ENCODE measurements at places on chromosomes 13 and 19. TPM values are rescaled to one million over a fixed set of nuclear protein-coding genes. Genes with fewer than 3 reads are reported as not detected.
A peak's percentile ranks its signal among the peaks of the same experiment; 100 is the strongest.

The CDKN2D gene
- total RNA-seq, result 40.9 TPM

The TNFRSF19 gene
- total RNA-seq, result 0.12 TPM

The IGFL3 gene
- total RNA-seq, result not detected

GRCh38 chr13:102799426-102800144 lies 666 bp downstream of the BIVM start:
- H3K27ac ChIP-seq, result peak overlapping the region; percentile 87
- H3K4me3 ChIP-seq, result peak overlapping the region; percentile 96
- H3K27me3 ChIP-seq, result no peaks in the 10 kb centered on the region
- peak; percentile 47 for DNase-seq
- peaks cover 5% of the 10 kb centered on the region for H3K36me3 ChIP-seq

GRCh38 chr19:44738603-44739558 lies 9.6 kb upstream of the BCL3 start:
- no peaks in the 10 kb centered on the region for H3K36me3 ChIP-seq
- no peak overlapping the region for H3K4me3 ChIP-seq
- H3K27me3 ChIP-seq, result no peaks in the 10 kb centered on the region
- H3K4me1 ChIP-seq, result peaks cover 32% of the 10 kb centered on the region
- no peak overlapping the region for H3K27ac ChIP-seq

GRCh38 chr19:18150776-18151624 lies 2.0 kb upstream of the PIK3R2 start:
- peaks cover 22% of the 10 kb centered on the region for H3K36me3 ChIP-seq
- peaks cover 35% of the 10 kb centered on the region for H3K4me1 ChIP-seq
- H3K4me3 ChIP-seq, result peak overlapping the region; percentile 84
- no peak for DNase-seq

- peaks cover 19% of the 10 kb centered on the region for H3K36me3 ChIP-seq
- no peaks in the 10 kb centered on the region for H3K27me3 ChIP-seq
- DNase-seq, result no peak
- H3K27ac ChIP-seq, result no peak overlapping the region
- peaks cover 17% of the 10 kb centered on the region for H3K4me1 ChIP-seq
Observed at GRCh38 chr13:21568854-21569253, 35.1 kb downstream of the MICU2 start.

DNA sequence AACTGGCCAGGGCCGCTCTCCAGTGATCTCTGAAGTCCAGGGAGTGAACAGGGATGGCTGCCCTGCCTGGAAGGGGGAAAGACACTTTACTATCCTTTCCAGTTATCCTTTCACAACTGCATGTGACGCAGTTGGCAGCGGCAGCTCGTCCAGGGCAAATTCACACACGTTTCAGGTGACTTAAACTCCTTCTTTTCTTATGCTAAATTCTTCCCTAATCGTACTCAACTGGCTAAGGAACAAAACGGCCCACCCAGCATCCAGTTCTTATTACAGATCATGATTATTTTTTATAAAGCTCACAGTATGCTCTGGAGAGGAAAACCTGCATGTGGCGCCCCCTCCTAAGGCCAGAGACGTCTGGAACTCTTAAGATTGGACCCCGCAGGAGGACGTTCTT lies 767.1 kb downstream of the UQCRFS1 start:
- H3K36me3 ChIP-seq, result no peaks in the 10 kb centered on the region
- no peaks in the 10 kb centered on the region for H3K27me3 ChIP-seq
- no peak overlapping the region for H3K4me3 ChIP-seq
- H3K4me1 ChIP-seq, result no peaks in the 10 kb centered on the region

Measured in activated CD8-positive, alpha-beta memory T cell treated with anti-CD3 and anti-CD28 coated beads, Interleukin-2, amount 10 ng/mL, durations not matched to agents 7 days and 5 days (primary cell).